ENCODE measurements at places on chromosomes 11 and 22. TPM values are rescaled to one million over a fixed set of nuclear protein-coding genes. Genes with fewer than 3 reads are reported as not detected.

- peaks cover 2% of the 10 kb centered on the region for H3K4me1 ChIP-seq
- H3K36me3 ChIP-seq: no peaks in the 10 kb centered on the region
- no peak overlapping the region for H3K27ac ChIP-seq
- DNase-seq: no peak
- H3K27me3 ChIP-seq: no peaks in the 10 kb centered on the region
- H3K4me3 ChIP-seq: no peak overlapping the region
These were observed 33.3 kb upstream of the PDGFB start for GRCh38 chr22:39278040-39278439.

- H3K36me3 ChIP-seq: no peaks in the 10 kb centered on the region
- DNase-seq: no peak
- no peaks in the 10 kb centered on the region for H3K27me3 ChIP-seq
- H3K4me1 ChIP-seq: no peaks in the 10 kb centered on the region
- H3K27ac ChIP-seq: no peak overlapping the region
- no peak overlapping the region for H3K4me3 ChIP-seq
These were observed 25.0 kb downstream of the CASP12 start for GRCh38 chr11:104873252-104873651.

GRCh38 chr11:16897470-16898061 is 116.6 kb downstream of the PLEKHA7 start:
- no peaks in the 10 kb centered on the region for H3K27me3 ChIP-seq
- DNase-seq: no peak
- H3K36me3 ChIP-seq: no peaks in the 10 kb centered on the region
- peaks cover 11% of the 10 kb centered on the region for H3K4me1 ChIP-seq

DNA sequence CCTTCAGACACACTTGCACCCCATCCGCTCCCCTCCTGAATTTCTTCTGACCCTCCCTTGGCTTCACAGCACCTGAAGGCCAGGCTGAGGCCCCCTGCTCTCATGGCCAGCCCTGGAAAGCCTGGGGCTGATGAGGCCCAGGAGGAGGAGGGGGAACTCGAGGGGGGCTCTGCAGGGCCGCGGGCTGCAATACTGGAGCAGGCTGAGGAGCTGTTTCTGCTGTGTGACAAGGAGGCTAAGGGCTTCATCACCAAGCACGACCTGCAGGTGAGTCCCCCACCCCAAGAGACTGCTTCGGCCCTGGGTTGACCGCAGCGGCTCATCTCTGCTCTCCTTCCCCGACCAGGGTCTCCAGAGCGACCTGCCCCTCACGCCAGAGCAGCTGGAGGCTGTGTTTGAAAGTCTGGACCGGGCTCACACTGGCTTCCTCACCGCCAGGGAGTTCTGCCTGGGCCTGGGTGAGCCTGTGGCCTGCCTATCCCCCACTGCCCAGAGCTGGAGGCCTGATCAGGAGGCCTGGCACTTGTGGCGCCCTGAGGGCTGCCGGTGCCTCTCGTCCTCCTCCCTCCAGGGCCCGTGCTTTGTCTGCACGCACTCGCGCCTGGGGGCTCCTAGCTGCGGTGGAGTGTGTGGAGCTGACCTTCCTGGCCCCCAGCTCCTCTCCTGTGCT is 922 bp downstream of the CRACR2B start:
- H3K4me3 ChIP-seq: no peak overlapping the region
- no peak for DNase-seq
- H3K27me3 ChIP-seq: no peaks in the 10 kb centered on the region
- H3K27ac ChIP-seq: peak overlapping the region; percentile 43
- H3K36me3 ChIP-seq: peaks cover 7% of the 10 kb centered on the region

DNA sequence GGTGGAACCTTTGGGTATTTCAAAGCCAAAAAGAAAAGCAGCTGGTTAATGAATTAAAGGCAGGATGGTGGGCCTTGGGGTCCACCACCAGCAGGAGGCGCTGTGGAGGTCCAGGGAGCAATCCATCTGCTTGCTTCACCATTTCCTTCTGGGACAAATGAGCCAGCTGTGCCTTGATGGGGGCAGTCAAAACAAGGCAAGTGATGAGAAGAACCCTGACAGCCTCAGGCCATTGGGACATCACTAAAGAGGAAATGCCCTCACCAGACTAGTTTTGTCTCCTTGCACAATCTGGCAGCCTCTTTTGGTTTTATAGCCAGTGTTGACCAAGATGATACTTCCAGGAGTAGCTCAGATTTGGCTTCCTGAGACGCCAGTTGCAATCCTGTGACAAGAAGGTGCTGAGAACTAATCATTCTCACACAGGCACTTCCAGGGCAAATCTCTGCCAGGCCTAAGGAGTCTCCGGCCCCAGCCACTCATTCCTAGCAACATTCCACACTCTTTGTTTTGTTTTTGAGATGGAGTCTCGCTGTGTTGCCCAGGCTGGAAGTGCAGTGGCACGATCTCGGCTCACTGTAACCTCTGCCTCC is 38.2 kb upstream of the WEE1 start:
- no peaks in the 10 kb centered on the region for H3K36me3 ChIP-seq
- H3K27ac ChIP-seq: no peak overlapping the region
- H3K27me3 ChIP-seq: no peaks in the 10 kb centered on the region

DNA sequence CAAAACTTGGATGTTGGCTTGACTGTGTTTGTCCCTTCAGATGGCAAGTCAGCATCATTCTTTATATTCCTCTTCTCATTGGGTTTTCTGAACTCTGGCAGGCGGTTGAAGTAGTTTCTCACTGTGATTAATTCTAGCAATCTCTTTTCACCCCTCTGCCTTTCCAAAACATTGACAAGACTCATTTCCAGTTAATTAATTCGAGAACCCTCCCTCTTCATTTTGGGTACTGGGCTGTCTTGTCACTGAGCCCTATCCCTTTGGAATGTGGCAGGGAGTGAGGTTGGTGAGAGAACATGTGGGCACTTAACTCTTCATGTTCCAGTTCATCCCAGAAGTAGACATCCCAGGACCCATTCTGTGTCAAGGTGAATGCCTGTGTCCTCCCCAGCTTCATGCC is 133.0 kb downstream of the WNT7B start:
- H3K27ac ChIP-seq: no peak overlapping the region
- no peaks in the 10 kb centered on the region for H3K4me1 ChIP-seq
- peaks cover 4% of the 10 kb centered on the region for H3K36me3 ChIP-seq
- H3K27me3 ChIP-seq: no peaks in the 10 kb centered on the region

GRCh38 chr22:36285545-36285944 is 32.6 kb downstream of the APOL1 start:
- H3K27ac ChIP-seq: peak overlapping the region; percentile 24
- peaks cover 70% of the 10 kb centered on the region for H3K36me3 ChIP-seq
- H3K27me3 ChIP-seq: no peaks in the 10 kb centered on the region
- H3K4me1 ChIP-seq: peaks cover 17% of the 10 kb centered on the region

GRCh38 chr11:28976012-28976800 is 868.0 kb downstream of the METTL15 start:
- H3K4me3 ChIP-seq: no peak overlapping the region
- H3K4me1 ChIP-seq: no peaks in the 10 kb centered on the region
- no peak overlapping the region for H3K27ac ChIP-seq
- H3K36me3 ChIP-seq: no peaks in the 10 kb centered on the region
- H3K27me3 ChIP-seq: no peaks in the 10 kb centered on the region
- DNase-seq: no peak

GRCh38 chr11:133230431-133230830 is 301.9 kb downstream of the OPCML start:
- H3K27me3 ChIP-seq: peaks cover 2% of the 10 kb centered on the region
- H3K4me1 ChIP-seq: no peaks in the 10 kb centered on the region
- DNase-seq: no peak
- no peak overlapping the region for H3K27ac ChIP-seq

GRCh38 chr11:59179121-59179520 is 7.2 kb downstream of the DTX4 start:
- peaks cover 40% of the 10 kb centered on the region for H3K4me1 ChIP-seq
- DNase-seq: no peak
- no peaks in the 10 kb centered on the region for H3K27me3 ChIP-seq
- no peaks in the 10 kb centered on the region for H3K36me3 ChIP-seq

- no peaks in the 10 kb centered on the region for H3K4me1 ChIP-seq
- no peaks in the 10 kb centered on the region for H3K36me3 ChIP-seq
- no peak overlapping the region for H3K4me3 ChIP-seq
- no peak overlapping the region for H3K27ac ChIP-seq
- no peak for DNase-seq
These were observed 49.3 kb upstream of the OR5P2 start for GRCh38 chr11:7846003-7846402.

The DBX1 gene
- polyA plus RNA-seq: not detected

The TRIM34 gene
- polyA plus RNA-seq: 1.7 TPM

DNA sequence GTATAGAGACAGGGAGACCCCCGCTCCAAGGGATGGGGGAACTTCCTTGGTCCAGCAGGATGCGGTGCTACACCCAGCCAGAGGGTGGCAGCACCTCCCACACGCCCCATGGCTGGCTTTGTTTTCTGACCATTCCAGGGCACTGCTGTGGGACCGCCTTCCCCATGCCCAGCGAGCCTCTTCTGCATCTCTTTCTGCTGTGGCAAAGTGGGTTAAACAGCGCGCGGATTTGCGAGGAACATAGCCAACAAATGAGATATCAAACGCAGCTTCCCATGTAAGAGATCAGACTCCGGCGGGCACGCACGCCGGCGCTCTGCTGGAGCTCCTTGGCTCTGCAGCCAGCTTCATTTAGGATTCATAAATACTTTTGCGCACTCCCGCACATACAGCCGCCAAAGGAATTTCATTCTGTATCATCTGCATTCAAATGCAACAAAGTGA is 485.8 kb upstream of the CADM1 start:
- no peak overlapping the region for H3K27ac ChIP-seq
- H3K4me3 ChIP-seq: no peak overlapping the region
- H3K4me1 ChIP-seq: no peaks in the 10 kb centered on the region

The RBM4 gene
- 36.9 TPM for polyA plus RNA-seq

DNA sequence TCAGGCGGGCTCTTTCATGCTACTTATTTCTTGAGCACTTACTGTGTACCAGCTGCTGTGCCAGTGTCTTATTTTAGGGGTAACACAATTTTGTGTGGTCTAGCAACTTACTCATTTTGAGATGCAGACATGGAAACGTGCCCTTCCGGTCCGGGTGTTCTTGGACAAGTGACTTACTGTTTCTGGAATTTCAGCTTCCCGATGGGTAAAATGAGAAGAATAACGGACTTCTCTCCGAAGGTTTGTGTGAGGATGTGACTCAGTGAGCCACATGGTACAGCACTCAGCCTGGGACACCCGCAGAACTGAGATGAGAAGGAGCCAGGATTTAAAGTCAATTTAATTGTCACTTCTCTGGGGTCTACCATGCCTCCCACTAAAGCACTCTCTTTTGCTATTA is 114.5 kb upstream of the SYT13 start:
- H3K4me1 ChIP-seq: no peaks in the 10 kb centered on the region
- DNase-seq: no peak
- no peaks in the 10 kb centered on the region for H3K36me3 ChIP-seq
- no peak overlapping the region for H3K27ac ChIP-seq
- H3K27me3 ChIP-seq: no peaks in the 10 kb centered on the region

DNA sequence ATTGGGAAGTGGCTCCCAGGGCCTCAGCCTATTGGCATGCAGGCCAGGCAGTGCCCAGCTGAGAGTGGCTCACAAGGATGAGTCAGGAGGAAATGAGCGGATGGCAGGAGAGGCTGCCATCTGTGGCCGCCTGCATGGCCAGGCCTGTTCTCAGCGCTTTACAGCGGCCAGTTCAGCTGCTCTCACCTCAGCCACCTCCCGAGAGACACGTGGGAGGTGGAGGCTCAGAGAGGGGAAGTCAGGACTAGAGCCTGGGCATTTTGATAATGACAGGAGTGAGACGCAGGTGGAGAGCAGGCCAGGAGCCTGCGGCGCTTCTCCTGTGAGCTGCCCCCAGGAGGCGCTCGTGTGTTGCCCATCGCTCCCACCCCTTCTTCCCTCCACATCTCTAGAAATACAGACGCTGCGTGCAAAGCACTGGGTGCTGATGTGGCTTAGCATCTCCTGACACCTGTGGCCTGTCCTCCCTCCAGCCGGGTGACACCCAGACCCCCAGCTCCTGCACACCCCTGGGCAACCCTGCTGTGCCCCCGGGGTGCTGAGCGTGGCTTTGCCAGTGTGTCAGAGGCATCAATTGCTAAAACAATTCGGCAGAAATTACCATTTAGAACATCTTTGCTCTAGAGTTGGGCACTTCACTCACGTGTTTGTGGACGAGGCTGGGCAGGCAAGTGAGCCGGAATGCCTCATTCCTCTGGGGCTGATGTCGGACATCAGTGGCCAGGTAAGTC is 21.4 kb upstream of the PANX2 start:
- H3K4me1 ChIP-seq: peaks cover 38% of the 10 kb centered on the region
- no peaks in the 10 kb centered on the region for H3K27me3 ChIP-seq
- no peaks in the 10 kb centered on the region for H3K36me3 ChIP-seq
- no peak overlapping the region for H3K4me3 ChIP-seq
- DNase-seq: peak; percentile 70

The SLC39A13 gene
- polyA plus RNA-seq: 17.5 TPM

DNA sequence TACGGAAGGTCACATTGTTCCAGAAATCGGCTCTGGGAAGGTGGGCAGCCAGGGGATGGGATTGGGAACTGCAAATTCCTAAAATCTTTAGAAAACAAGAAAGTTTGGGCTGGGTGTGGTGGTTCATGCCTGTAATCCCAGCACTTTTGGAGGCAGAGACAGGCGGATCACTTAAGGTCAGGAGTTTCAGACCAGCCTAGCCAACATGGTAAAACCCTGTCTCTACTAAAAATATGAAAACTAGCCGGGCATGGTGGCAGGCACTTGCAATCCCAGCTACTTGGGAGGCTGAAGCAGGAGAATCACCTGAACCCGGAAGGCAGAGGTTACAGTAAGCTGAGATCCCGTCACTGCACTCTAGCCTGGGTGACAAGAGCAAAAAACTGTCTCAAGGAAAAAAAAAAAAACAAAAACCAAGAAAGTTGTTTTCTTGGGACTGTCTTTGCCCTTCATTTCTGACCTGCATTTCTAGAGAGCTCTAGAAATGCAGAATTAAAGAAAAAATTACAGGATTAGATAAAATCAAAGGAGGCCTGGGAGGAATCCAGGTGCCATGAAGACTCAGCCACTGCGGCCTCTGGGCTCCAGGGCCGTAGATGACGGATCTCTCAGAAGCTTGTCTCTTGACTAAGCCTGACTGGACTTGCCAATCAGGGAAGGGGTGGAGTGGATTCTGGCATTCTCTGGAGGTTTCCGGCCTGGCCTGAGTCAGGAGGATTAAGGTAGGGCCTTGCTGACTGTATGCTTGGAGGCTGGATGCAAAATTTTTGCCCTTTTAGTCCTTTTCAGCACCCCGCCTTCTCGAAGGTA is 5.3 kb upstream of the MALAT1 start:
- H3K36me3 ChIP-seq: no peaks in the 10 kb centered on the region
- no peak for DNase-seq
- H3K4me1 ChIP-seq: peaks cover 47% of the 10 kb centered on the region
- peak overlapping the region; percentile 88 for H3K27ac ChIP-seq
- no peaks in the 10 kb centered on the region for H3K27me3 ChIP-seq
- H3K4me3 ChIP-seq: no peak overlapping the region

DNA sequence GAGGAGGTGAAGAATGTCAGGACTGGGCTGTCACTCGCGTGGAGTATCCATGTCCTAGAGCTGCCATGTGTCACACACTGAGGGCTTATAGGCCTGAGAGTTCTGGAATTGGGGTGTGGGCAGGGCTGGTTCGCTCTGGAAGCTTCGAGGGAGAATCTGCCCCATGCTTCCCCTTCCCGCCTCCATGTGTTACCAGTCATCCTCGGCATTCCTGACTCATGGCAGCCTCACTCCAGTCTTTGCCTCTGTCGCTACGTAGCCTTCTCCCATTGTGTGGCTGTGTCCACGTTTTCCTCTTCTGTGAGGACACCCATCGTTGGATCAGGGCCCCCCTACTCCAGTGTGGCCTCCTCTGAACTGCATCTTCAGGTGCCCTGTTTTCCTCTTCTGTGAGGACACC is 301.2 kb downstream of the TBC1D22A start:
- H3K27ac ChIP-seq: no peak overlapping the region
- H3K27me3 ChIP-seq: no peaks in the 10 kb centered on the region

The SPINDOC gene
- polyA plus RNA-seq: 0.42 TPM

GRCh38 chr11:134228625-134229024 is 4.2 kb downstream of the VPS26B start:
- H3K4me1 ChIP-seq: peaks cover 39% of the 10 kb centered on the region
- no peak overlapping the region for H3K4me3 ChIP-seq
- H3K36me3 ChIP-seq: no peaks in the 10 kb centered on the region
- H3K27ac ChIP-seq: no peak overlapping the region
- no peaks in the 10 kb centered on the region for H3K27me3 ChIP-seq
- DNase-seq: no peak
